ENCODE measurements at places on chromosomes 16 and 17.

GRCh38 chr17:41917679-41918313 is 955 bp downstream of the ACLY start:
- DNase-seq = no peak

DNA sequence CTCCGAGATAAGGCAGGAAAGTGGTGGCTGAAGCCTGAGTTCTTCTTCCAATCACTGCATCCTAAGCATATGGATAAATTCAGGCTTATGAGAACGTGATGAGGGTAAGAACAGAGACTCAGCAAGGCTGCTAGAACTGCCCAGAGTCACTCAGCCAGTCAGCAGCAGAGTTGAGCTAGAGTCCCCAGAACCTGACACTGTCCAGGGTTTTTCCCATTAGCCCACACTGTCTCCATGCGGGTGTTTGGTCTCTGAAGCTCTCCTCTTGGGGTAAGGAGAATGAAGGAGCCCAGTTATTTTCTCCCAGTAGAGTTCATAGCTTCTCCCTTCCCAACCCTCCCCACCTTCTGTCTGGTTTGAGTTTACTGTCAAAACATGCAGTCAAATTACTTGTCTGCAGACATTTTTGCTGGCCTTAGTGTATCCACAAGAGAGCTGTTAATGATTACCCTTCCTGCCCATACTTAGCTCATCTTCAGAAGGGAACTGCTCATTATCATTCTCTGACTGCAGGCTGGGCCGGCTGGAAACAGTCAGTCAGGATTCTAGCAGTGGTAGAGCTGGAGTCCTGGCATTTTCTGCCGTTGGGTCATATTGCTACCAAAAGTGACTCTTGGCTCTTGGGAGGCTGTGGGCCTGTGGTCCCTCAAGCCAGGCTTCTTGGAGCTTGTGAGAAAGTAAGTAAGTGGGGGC is 460.0 kb downstream of the HS3ST3B1 start:
- no peak for DNase-seq

DNA sequence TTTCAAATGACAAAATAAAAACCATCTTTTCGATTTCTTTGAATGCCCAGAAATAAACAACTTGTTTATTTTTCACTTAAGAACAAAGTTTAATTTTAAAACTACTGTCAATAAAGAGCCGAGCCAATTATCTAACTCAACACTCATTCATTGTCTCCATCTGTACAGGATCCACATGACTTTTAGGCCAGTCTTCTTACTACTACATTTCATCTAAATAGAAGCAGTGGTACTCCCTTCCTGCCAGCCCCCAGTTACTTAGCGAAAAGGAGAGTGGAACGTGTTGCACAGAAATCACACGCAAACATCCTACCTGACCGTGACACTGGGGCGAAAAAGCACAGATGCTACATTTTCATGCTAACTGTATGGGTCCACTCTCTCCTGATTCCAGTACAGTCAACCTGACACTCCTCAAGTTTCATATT is 1.2 kb downstream of the GNA13 start:
- DNase-seq = no peak

DNA sequence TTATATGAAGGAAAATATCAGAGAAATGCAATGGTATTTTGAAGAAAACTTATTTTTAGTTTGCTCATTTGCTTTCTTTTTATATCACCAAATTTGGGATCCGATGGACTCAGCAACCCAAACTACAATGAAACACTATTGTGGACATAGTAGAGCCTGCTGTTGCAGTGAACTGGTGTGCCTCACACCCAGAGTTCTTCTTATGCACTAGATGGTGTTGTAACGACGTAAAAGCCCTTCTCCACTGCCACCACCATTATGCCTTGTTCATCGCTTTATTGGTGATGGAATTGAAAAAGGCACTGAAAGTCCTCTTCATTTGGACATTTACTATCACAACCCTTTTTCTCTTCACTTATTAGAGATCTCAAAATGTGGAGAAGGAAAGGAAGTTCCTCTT is 381.3 kb downstream of the CDH8 start:
- no peak for DNase-seq

DNA sequence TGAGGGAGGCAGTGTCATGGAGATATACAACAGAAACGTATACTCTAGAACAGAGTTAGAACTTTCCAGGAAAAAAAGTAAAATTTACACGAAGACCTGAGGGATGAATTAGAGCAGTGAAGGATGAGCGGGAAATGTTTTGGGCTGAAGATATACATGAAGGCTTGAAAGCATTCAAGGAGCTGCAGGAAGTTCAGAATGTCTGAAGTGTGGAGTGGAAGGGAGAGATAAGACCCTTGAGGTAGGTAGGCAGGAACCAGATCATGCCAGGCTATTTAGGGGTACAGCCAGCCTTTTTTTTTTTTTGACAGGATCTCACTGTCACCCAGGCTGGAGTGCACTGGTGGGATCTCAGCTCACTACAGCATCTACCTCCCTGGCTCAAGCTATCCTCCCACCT is 3.2 kb upstream of the NLK start:
- DNase-seq = no peak

DNA sequence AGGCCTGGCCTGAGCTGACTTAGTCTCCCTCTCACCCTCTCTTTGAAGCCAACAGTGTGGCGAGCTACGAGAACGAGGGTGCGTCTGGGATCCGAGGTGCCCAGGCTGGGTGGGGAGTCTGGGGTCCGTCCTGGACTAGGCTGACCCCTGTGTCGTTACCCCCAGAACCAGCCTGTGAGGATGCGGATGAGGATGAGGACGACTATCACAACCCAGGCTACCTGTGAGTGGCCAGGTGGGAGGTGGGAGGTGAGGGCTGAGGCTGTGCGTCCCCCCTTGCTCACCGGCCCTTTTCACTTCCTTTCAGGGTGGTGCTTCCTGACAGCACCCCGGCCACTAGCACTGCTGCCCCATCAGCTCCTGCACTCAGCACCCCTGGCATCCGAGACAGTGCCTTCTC is 1.6 kb downstream of the LAT start:
- no peak for DNase-seq

DNA sequence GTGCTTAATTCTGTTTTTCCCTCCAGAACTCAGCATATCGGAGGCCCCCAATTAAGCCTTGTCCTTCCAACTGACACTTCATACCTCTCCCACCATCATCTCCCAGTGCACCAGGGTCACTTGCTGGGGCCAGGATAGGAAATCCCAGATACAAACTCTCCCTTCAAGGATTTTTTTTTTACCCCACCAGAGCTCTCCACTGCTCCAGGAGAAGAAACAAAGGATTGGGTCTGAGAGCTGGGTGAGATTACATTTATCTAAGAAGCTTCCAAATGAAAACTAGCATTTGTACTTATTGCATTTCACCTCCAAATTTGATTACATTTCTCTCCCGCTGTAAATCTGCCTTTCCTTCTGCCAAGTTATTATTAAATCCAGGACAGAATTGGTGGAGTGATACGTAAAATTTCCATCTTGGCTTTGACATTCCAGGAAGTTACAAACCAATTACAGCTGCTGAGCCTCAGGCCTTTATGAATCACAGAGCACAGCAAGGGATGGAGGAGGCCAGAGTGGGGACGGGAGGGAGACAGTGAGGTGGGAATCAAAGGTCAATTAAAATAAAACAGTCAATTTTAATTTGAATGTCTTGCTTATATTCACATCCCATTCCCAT is 123.5 kb downstream of the USP31 start:
- no peak for DNase-seq

DNA sequence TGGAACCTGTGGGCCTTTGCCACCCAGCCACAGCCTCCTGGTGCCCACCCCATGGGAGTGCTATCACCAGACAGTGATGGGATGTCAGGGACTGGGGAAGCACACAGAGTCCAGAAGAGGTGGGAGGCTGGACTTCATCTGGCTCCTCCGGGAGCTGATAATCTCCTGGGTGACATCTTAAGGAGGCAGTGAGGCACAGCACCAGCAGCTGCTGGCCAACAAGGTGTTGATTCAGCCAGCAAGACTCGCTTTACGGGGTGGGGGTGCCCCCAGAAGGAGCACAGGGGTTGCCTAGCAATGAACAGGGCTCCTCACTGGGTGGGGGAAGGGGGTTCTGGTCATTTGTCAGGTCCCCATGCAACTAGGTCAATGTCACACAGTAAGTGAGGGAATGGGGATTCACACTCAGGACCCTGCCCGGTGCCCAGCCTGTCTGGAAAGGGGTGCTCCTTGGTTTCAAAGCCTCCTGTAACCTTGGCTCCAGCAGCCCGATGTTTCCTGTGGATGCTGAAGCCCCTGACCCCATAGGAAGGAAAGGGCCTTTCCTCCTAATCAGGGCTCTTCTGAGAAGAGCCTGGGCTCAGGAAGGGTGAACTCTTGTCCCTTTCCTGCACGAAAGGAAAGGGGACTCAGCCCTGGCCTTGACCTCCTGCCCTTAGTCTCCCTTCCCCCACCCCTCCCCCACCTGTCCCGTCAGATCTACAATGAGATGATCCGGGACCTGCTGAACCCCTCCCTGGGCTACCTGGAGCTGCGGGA is 17.7 kb downstream of the KIF19 start:
- no peak for DNase-seq

GRCh38 chr17:39014044-39014794 is 47.0 kb upstream of the FBXO47 start:
- no peak for DNase-seq

DNA sequence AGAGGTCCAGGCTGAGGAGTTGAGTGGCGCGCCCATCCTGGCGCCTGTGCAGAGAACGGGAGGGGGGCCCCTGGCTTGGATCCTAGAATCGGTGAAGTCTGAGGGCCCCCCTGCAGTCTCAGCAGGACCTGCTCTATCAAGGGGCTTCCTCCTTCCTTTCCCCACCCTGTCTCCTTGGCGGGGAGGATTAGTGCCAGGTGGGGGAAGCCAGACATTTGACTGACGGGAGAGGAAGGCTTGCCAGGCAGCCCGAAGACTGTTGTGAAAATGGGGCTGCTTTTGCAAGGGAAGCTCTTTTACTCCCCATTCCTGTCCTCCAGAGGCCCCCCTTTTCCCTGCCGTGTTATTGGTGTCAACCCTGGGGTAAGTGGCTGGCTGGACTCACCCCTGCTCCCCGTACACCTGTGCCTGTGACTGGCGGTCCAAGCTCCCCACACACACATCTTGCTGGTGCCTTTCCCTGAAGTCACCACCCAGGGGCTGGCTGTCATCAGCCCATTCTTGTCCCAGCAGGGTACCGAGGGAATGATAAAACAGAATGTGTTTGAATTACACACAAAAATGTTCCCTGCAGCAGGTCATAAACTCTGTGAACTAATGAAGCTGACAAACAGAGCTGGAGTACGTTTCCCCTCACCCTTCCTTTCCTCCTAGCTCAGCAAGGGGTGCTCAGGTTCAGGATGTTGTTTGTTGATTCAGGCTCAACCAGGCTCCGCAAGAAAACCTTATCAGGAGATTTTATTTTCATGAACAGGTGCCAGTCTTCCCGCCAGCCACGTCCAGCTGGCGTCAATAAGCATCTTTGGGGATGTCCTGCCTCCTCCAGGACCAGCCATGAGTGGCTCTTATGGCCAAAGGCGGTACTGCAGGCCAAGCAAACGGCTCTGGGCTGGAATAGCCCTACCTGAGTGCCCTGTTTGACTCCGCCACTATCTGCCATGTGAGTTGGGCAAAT is 4.4 kb upstream of the ARMC7 start:
- DNase-seq = no peak

DNA sequence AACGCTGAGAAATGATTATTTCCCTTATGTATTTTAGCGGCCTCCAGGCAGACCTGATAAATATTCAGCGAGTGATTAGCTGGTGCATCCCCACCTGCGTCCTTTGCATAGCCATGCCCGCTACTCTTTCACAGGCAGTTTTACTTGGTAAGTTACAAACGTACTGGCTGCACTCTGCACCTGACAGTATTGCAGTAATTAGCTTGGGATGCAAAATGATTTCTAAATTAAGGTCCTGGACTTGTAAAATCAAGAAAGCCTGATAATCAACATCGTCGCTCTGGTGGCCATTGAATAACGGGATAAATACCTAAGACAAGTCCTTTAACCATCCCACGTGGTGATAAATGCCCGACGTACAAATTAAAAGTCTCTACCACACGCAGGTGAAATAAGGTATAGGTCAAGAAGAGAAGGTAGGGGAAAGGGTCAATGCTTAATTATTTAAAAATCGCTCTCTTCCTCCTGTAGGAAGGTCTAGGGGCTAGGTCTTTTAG is 998 bp upstream of the PRKCA start:
- no peak for DNase-seq

DNA sequence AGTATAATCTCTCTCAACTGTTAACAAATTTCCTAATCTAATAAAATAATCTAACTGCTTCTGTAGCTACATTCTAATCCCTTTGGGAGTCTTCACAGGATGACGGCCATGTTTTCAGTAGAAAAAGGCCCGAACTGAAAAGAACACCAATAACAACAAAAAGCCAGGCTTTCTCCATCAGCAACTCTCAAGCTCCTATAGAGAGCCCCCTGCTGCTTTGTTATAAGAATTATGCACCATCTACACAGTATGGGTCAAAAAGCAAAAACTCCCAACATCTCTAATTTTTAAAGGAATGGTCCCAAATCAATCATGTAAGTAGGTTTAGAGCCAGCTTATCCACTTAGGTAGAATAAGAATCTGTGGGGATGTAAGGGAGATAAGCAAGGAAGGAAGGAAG is 163.6 kb upstream of the C17orf78 start:
- DNase-seq = no peak

DNA sequence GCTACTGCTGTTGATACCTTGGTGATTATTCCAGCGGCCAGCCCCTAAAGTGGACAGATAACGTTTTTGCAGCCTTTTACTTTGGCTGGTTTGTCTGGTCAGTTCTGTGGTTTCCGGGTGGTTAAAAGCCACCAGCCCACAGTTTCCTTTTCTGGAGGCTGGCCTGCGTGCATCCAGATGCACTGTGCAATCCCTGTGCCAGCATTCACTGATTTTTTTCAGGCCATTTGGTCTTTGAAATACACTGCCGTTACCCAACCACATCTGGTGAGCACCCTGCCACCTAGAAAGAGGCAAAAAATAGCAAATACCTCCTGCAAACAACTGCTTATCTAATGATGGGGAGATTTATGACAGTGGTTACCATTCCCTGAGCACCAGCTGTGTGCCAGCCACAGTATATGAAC is 797 bp downstream of the NUDT7 start:
- DNase-seq = peak; percentile 12

GRCh38 chr17:6724009-6724408 is 10.8 kb upstream of the SLC13A5 start:
- DNase-seq = no peak

DNA sequence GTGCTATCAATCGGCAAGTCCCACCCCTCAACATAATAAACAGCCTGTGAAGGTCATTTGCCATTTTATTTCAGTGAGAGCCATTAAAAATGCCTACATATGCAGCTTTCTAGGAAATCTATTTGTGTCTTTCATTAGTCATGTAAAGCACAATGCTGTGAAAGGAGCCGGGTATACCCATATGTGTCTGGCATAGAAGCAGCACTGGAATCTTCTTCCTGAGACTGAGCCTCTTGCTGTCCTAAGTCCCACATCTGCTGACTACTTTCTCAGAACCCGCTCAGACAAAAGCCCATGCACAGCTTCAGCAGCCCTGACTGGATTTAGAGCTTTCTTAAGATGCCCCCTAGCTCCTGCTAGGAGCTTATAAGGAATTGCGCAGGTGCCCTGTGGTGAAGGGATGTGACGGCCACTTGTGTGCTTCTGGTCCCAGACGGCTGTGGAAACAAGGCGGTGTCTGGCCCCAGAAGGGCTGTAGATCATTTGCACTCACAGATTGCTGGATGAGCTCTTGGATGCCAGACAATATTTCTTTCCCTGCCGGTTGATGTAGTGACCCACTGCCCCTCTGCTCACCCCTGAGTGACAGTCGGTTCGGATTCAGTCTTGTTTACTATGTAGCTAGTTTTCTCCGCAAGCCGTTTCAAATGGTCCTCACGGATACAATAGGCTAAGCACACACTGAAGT is 172.2 kb downstream of the ANKFN1 start:
- DNase-seq = no peak

Data from nucleus accumbens (tissue), 56 donors.